ENCODE measurements at places on chromosomes 3 and 15.

GRCh38 chr3:149845570-149846244 lies 32.7 kb downstream of the RNF13 start:
- no peak for DNase-seq

DNA sequence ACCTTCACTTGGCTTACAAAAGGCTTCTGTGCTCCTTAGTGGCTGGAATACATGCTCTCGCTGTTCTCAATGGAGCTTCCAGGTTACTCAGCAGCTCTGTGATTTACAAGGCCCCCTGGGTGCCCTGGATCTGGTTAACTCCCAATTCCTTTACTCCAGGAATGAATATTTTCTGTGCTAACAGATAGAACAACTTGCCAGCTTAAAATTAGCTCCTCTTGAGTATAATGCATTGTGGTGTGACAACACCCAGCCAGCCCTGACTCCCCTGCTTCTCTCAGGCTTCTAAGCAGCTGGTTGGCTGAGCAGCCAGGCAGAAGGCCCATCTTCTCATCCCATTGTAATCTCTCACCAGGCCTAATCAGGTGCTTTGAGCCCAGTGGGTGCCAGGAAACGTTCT lies 246.4 kb downstream of the ALCAM start:
- DNase-seq: no peak

- DNase-seq: no peak
Observed at GRCh38 chr3:458653-459310, 262.2 kb downstream of the CHL1 start.

DNA sequence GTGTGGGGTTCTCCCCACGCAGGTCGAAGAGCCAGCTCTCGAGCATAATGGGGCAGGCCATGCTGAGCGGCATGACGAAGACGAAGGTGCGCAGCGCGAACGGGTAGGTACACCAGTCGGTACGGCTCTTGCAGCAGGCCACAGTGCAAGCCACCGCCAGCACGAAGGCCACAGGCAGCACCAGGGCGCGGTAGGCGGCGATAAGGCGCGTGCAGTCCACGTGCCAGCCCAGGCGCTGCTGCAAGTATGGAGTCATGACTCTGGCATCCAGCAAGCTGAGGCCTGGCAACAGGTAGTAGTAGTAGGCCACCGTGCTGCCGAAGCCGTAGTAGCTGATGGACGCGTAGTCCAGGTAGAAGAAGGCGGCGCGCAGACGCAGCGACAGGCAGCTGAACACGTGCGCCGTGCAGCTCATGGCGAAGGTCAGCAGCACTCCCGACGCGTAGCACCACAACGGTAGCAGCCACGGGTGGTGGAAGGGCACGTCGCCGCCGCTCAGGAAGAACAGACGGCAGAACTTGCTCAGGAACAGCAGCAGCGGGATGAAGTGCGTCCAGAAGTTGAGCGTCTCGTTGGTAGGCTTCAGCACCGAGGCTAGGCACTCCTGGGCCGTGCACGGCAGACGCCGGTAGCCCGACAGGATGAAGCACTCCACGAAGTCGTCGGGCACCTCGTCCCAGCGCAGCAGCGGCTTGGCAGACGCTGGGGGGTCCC lies 797 bp downstream of the PAQR9 start:
- no peak for DNase-seq

GRCh38 chr15:80173022-80173759 lies 20.4 kb downstream of the FAH start:
- peak; percentile 84 for DNase-seq

- DNase-seq: no peak
Observed at GRCh38 chr15:61480295-61480694, 251.2 kb upstream of the RORA start.

- no peak for DNase-seq
Observed at GRCh38 chr3:142495103-142495502, 47.3 kb upstream of the XRN1 start.

GRCh38 chr15:90326441-90326840 lies 25.6 kb upstream of the ZNF774 start:
- DNase-seq: no peak

DNA sequence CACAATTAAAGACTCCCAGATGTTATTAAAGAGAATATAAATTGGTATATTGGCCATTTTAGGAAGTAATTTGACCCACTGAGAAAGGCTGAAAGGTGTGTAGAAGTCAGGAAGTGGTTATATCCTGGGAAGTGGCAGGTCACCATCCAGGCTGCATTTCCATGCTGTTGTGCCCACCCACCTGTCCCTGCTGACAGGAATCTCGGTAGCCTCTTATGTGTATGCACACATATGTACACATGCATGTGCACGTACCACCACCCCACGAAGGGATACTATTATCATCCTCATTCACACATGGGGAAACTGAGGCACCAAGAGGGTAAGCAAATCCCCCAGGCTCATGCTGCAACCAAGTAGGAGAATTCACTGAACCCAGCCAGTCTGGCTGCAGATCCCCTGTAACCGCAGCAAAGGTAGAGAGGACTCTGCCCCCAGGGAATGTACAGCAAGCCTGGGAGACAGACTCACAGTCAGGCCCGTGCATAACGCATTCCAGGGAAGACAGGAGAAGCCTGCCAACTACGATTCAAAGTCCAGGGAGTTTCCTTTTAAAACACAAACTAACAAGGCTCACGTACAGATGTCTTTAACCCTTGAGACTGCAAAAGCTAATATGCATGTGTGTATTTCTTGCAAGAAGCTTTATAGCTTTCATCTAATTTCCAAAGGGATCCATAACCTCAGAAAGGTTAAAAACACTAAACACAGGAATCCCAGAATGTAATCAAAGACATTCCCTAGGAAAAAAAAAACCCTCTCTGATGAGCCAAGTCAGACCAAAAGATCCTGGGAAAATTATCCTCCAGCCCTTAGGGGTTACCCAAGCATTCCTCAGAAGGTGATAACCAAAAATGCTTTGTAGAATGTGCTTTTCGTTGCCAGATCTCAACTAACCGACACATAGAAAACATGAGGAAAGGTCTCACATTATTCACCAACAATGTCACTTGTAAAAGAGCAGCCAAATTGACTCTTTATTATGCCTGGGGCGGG lies 129.6 kb downstream of the ADAMTS17 start:
- no peak for DNase-seq

GRCh38 chr15:37015035-37015434 lies 85.3 kb downstream of the MEIS2 start:
- DNase-seq: no peak

GRCh38 chr3:32203854-32204253 lies 34.6 kb upstream of the CMTM8 start:
- no peak for DNase-seq

- no peak for DNase-seq
Observed at GRCh38 chr3:157300981-157301663, 135.5 kb upstream of the PTX3 start.

DNA sequence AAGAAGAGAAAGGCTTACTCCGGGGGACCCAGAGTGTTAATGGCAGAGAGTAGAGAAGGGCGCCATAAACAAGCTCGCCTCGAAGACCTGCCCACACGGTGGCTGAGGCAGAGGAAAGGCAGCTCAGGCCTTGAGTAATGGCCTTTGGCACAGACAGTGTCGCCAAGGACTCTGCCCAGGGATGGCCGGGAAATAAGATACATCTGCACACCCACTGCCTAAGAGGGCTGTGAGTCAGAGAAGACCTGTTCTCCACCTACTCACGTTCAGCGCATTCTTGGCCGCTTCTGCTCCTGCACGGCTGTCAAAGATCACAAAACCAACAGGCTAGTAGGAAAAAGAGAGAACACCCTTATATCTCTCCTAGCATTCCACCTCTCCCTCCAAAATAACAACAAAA lies 26.2 kb downstream of the RBPMS2 start:
- no peak for DNase-seq

- no peak for DNase-seq
Observed at GRCh38 chr15:69798481-69799250, 299.1 kb downstream of the TLE3 start.

GRCh38 chr3:106140431-106140830 lies 271.6 kb upstream of the CBLB start:
- no peak for DNase-seq

- no peak for DNase-seq
Observed at GRCh38 chr15:65556622-65557021, 26.4 kb downstream of the HACD3 start.

DNA sequence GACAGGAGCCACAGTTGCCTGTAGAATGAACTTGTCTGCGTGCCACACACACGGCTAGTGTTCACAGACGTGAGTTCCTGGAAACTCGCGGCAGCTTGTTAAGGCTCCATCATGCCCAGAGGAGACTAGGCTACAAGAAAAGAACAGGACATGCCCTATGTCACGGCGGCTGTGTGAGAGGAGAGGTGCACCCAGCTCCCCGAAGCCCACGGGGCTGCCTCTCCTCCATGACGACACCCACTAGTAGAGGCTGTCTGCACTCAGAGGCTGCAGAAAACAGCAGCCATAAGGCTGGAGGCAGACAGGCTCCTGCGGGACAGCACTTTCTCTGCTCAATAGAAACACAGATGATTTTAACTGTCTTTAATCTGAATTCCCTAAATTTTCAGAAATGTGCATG lies 19.0 kb upstream of the OCA2 start:
- no peak for DNase-seq

DNA sequence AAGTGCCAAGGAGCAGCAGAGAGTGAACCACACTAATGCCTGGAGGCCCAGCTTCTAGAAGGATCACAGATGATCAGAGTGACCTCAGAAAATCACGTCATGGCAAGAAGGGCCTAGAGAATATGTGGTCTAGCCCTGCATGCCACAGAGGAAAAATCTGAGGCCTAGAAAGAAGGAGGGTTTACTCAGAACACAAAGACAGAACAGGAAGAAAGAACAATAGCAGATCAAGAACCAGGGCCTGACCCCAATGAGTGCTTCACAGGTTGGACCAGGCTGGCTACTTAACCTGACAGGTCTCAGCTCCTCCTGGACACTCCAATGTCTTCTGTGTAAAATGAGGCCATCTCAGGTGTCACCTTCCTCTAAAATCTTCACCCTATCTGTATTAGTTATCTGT lies 14.2 kb downstream of the RAB6B start:
- peak; percentile 17 for DNase-seq

DNA sequence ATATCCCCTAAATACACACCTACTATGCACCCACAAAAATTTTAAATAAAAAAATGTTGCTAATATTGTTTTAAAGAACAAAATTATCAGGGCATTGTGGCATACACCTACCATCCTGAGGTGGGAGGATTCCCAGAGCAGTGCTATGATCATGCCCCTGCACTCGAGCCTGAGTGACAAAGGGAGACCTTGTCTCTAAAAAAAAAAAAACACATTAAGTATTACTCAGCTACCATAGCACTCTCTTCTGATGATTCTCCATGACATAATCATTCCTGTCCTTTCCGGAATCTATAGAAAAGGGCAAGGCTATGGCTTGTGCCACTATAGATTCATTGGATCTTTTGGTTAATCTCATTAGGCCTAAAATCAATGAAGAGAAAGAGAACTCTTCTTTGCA lies 77.4 kb downstream of the ACAP2 start:
- DNase-seq: no peak

GRCh38 chr3:153028381-153028780 lies 133.6 kb upstream of the RAP2B start:
- DNase-seq: no peak

DNA sequence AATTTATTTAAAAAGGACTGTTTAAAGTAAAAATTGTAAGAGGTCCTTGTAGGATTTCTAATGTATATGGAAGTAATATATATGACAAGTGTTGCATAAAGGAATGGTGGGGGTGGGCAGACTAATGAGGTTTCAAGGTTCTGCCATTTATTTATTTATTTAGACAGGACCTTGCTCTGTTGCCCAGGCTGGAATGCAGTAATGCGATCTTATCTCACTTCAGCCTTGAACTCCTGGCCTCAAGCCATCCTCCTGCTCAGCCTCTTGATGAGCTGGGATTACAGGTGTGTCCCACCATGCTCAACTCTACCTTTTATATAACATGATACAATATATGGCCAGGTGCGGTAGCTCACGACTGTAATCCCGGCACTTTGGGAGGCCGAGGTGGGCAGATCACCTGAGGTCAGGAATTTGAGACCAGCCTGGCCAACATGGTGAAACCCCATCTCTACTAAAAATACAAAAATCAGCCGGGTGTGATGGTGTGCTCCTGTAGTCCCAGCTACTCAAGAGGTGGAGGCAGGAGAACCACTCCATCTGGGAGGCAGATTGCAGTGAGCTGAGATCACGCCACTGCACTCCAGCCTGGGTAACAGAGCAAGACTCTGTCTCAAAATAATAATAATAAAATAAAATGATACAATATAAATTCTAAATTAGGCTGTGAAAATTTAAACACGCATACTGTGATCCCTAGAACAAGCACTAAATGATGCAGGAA lies 33.8 kb upstream of the IGF2BP2 start:
- DNase-seq: no peak
